A549 treated with CORT108297 at 1 μM for 4 hours (cell line): ENCODE measurements at places on chromosomes 4 and X. TPM values are rescaled to one million over a fixed set of nuclear protein-coding genes. Genes with fewer than 3 reads are reported as not detected.

The USP27X gene
- total RNA-seq = 2.9 to 5.2 TPM (median 4.2 TPM) in 5 replicates

The ADAM29 gene
- not detected in 5 replicates for total RNA-seq

The CNKSR2 gene
- total RNA-seq = 2.1 to 2.9 TPM (median 2.5 TPM) in 5 replicates

The IBSP gene
- total RNA-seq = not detected in 5 replicates

The ACE2 gene
- not detected in 5 replicates for total RNA-seq

The STK32B gene
- total RNA-seq = 19.4 to 20.5 TPM (median 20.1 TPM) in 5 replicates

The TKTL2 gene
- total RNA-seq = not detected in 5 replicates

The AGTR2 gene
- not detected in 5 replicates for total RNA-seq

The GPRIN3 gene
- total RNA-seq = 2.8 to 5.9 TPM (median 4.7 TPM) in 5 replicates

The TRIM75 gene
- not detected in 5 replicates for total RNA-seq

The PYURF gene
- 72.2 to 84.8 TPM (median 80.4 TPM) in 5 replicates for total RNA-seq

The FIP1L1 gene
- total RNA-seq = 25.5 to 36.7 TPM (median 30.2 TPM) in 5 replicates

The MAGEA8 gene
- not detected in 5 replicates for total RNA-seq

The KIAA1210 gene
- not detected in 5 replicates for total RNA-seq

The APOOL gene
- 6.9 to 8.7 TPM (median 8.6 TPM) in 5 replicates for total RNA-seq

The CFI gene
- 0.46 to 0.81 TPM (median 0.63 TPM) in 5 replicates for total RNA-seq

The CD38 gene
- 8.6 to 13.7 TPM (median 10.1 TPM) in 5 replicates for total RNA-seq

The TMEM144 gene
- 3.0 to 4.7 TPM (median 3.5 TPM) in 5 replicates for total RNA-seq

The FGD1 gene
- 6.4 to 8.0 TPM (median 7.1 TPM) in 5 replicates for total RNA-seq

The ASMT gene
- total RNA-seq = 0.12 to 0.44 TPM (median 0.32 TPM) in 4 of 5 replicates, not detected in the other

The PNCK gene
- total RNA-seq = 0.21 to 0.37 TPM (median 0.24 TPM) in 3 of 5 replicates, not detected in the others

The NHS gene
- 3.4 to 5.6 TPM (median 4.5 TPM) in 5 replicates for total RNA-seq
